ENCODE measurements at places on chromosomes 4 and X.

DNA sequence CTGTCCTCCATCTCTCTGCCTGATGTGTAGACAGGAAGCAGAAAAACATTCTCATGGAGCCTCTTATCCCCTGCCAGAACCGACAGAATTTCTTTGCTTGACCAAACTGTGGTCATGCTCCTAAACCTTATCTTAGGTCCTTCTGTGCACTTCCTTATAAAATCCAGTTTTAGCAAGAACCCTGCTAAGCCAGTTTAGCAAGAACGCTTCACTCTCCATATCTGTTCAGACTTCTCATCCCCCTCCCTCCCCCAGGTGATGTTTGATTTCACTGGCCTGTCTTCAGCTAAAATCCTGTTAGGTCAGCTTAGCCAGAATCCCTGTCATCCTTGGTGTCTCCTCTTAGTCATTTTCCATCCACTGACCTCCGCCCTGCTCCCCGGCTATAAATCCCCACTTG lies 1130.9 kb upstream of the PRKX start:
- no peak overlapping the region for H3K27ac ChIP-seq
- no peaks in the 10 kb centered on the region for H3K27me3 ChIP-seq
- no peak for DNase-seq
- H3K4me3 ChIP-seq, result no peak overlapping the region
- no peaks in the 10 kb centered on the region for H3K36me3 ChIP-seq
- no peaks in the 10 kb centered on the region for H3K4me1 ChIP-seq

DNA sequence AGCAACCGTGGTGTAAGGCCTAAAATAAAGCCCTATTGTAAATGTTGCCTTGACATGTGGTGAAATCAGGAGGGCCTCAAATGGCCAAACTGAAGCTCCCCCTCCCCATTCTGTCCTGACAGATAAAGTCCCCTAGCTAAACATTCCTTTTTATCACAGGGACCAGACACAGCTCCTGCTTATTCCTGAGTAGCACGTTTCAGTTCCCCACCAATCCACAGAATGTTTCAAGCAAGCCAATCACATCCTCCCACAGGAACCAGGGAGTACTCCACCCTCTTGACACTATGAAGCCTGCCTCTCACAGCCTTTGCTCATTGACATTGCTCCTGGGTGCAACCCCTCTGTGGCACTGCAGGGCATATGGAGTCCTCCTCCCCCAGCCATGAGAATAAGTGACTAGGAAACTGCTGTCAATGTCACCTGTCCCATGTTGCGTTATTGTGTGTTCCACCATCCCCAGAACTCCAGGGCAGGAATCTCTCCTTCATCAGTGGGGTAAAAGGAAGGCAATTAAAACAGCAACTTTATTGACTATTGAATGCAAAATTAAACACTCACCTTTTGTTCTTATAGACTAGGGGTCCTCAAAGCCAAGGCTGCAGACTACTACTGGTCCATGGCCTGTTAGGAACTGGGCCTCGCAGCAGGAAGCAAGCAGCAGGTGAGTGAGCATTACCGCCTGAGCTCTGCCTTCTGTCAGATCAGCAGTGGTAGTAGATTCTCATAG lies 128.1 kb downstream of the COL25A1 start:
- DNase-seq, result no peak
- no peaks in the 10 kb centered on the region for H3K4me1 ChIP-seq
- no peak overlapping the region for H3K27ac ChIP-seq
- no peak overlapping the region for H3K4me3 ChIP-seq
- no peaks in the 10 kb centered on the region for H3K36me3 ChIP-seq

DNA sequence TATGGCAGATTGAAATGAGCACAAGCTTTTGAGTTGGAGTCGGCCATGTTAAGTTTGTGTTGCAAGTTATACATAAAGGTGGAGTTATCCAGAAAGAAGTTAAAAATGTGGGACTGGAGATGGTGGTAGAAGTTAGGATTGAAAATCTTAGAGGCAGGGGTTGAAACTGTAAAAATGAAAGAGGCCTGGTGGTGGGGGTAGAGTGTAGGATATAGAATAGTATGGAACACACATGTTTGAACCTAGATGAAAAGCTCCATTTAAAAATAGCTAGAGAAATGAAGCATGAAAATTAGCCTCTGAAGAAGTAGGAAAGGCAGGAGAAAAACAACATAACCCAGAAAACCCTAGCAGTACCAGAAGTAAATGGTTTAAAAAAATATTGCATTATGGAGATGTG lies 131.8 kb upstream of the ENPEP start:
- no peaks in the 10 kb centered on the region for H3K36me3 ChIP-seq
- DNase-seq, result no peak
- no peaks in the 10 kb centered on the region for H3K27me3 ChIP-seq

GRCh38 chrX:48490661-48491060 lies 14.7 kb downstream of the FTSJ1 start:
- no peak for DNase-seq
- H3K4me3 ChIP-seq, result no peak overlapping the region

DNA sequence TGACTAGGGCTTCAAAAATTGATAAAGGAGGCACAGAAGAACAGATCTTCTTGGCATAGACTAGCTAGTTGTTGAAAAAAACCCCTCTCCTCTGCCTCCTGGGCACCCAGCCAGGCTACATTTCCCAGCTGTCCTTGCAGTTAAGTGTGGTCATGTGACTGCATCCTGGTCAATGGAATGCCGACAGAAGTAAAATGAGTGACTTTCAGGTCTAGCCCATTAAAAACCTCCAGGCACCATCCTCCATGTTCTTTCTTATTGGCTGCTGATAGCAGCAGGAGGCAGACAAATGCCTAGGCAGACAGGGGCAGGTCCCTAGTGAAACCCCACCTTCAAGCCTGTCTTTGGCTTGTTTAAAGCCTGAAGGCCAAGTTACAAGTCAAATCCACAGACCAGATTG lies 35.3 kb downstream of the ATXN3L start:
- H3K4me1 ChIP-seq, result no peaks in the 10 kb centered on the region
- H3K36me3 ChIP-seq, result no peaks in the 10 kb centered on the region
- H3K4me3 ChIP-seq, result no peak overlapping the region
- DNase-seq, result no peak

DNA sequence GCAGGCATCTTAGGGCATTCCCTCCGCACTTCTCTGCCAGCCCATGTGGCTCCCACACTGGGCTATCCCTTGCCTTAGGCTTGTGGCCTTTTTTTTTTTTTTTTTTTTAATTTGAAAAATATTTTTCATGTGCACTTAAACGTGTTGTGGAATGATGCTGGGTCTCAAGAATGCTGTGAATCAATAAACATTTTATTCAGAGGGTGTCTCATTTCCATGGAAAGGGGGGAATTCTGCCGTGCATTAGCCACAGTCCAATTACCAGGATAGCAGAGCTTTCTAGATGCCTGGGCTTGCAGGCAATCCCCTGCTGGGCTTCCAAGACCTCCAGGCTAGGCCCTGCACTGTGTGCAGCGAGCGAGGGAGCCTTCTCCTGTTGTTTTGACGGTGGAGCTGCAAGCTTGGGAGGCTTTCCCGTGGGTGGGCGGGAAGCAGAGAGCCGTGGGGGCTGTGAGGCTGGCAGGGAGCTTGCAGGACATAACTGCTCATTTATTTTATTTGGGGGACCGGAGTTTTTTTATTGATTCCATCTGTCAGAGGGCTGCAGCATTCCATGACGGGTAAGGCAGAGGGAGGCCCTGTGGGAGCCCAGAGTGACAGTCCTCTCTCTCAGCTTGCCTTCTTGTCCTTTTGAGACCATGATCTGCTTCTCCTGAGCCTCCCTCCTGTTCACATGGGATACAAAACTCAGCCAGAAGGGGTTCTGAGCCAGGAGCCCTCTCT lies 2.6 kb upstream of the CPZ start:
- H3K4me3 ChIP-seq, result no peak overlapping the region
- H3K4me1 ChIP-seq, result no peaks in the 10 kb centered on the region
- H3K27ac ChIP-seq, result no peak overlapping the region
- peaks cover 42% of the 10 kb centered on the region for H3K27me3 ChIP-seq
- no peak for DNase-seq
- H3K36me3 ChIP-seq, result no peaks in the 10 kb centered on the region

DNA sequence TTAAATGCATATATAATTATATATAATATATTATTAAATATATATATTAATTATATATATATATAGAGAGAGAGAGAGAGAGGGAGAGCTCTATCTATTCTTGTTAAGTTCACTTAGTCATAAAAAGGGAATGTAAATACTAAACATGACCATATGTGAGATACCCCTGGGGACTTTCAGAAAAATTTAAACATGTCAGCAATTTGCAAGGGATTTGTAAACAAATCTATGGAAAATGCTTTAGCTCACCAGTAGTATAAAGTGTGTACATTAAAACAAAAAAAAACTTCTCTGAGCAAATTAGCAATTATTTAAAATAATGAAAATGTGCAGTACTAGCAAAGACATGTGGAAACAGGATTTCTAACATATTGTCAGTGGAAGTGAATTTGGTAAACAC lies 1755.5 kb downstream of the PCDH19 start:
- no peak for DNase-seq
- H3K27me3 ChIP-seq, result no peaks in the 10 kb centered on the region
- H3K36me3 ChIP-seq, result no peaks in the 10 kb centered on the region
- no peaks in the 10 kb centered on the region for H3K4me1 ChIP-seq
- no peak overlapping the region for H3K4me3 ChIP-seq

- H3K4me1 ChIP-seq, result no peaks in the 10 kb centered on the region
- no peaks in the 10 kb centered on the region for H3K27me3 ChIP-seq
- DNase-seq, result no peak
- H3K36me3 ChIP-seq, result no peaks in the 10 kb centered on the region
- H3K27ac ChIP-seq, result no peak overlapping the region
Observed at GRCh38 chr4:182111586-182111985, 131.6 kb upstream of the TENM3 start.

DNA sequence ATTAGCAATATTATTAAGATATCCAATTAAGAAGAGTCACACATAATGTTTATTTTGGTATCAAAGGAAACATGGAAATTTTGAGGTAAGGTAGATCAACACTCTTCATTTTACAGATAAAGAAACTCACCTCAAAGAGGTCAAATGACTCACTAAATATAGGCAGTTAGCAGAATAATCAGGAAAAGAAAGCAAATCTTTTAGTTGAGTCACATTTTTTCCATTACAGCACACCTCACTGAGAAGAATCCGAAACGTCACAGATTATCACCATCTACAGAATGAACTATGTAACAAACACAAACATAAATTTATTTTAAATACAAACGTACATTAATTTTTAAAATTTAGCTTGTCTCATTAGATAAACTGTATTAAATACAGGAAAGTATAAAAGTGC lies 70.1 kb downstream of the TMEM47 start:
- H3K4me3 ChIP-seq, result no peak overlapping the region
- H3K27me3 ChIP-seq, result no peaks in the 10 kb centered on the region
- no peaks in the 10 kb centered on the region for H3K4me1 ChIP-seq
- DNase-seq, result no peak
- H3K36me3 ChIP-seq, result no peaks in the 10 kb centered on the region

DNA sequence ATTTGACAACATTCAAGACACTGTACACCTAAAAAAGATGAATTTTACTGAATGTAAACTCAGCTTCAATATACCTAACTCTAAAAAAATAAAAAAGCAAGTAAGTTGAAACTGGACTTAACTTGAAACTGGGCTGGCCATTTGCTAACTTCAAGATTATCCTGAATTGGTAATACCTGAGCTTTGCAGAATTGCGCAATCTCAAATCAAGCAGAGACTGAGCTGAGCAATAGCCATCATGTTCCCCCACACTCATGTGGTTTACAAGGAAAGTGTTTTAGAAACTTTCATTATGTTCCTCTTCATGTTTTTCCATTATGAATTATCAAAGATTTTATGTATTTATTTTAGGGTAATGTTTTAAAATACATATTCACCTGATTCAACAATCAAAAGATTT lies 38.7 kb downstream of the ANXA5 start:
- H3K4me3 ChIP-seq, result no peak overlapping the region
- no peak overlapping the region for H3K27ac ChIP-seq
- DNase-seq, result no peak
- no peaks in the 10 kb centered on the region for H3K4me1 ChIP-seq
- no peaks in the 10 kb centered on the region for H3K27me3 ChIP-seq

DNA sequence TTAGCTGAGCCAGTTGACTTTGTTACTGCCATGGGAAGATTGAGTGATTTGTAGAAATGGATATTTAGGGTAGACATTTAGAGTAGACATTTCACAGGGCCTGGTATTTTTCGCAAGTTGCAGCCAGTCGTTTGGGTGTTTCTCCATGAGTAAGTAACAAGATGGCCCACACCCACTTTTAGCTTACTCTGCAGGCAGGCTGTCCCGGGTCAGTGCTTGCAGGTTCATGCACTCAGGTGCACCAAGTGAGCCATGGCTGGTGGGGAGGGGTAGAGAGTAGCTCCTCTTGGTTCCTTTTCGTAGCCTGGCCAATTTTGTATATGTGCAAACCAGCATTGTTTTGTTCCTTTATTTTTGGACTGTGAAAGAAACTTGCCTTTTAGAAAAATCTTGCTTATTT lies 145.6 kb downstream of the POLA1 start:
- no peaks in the 10 kb centered on the region for H3K36me3 ChIP-seq
- no peak overlapping the region for H3K27ac ChIP-seq
- no peaks in the 10 kb centered on the region for H3K27me3 ChIP-seq
- no peaks in the 10 kb centered on the region for H3K4me1 ChIP-seq

DNA sequence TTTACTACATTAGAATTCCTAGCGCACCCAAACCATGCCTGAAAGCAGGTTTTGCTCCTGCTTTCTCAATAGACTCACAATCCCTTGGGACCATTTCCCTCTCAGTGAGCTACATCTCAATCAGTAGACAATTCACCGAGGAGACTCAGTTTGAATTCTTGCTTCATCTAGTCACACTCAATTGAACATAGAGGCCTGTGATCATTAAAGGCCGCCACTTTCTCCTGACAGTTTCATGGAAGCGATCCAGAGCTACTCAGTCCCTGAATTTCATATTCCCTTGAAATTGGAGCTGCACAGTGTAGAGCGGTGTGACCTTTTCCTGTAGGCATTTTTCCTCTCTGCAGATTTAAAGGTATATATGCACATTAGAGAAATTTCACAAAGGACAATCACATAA lies 193.9 kb upstream of the SPOCK3 start:
- H3K4me3 ChIP-seq, result no peak overlapping the region
- no peak for DNase-seq
- H3K36me3 ChIP-seq, result no peaks in the 10 kb centered on the region
- H3K27ac ChIP-seq, result no peak overlapping the region
- no peaks in the 10 kb centered on the region for H3K27me3 ChIP-seq

DNA sequence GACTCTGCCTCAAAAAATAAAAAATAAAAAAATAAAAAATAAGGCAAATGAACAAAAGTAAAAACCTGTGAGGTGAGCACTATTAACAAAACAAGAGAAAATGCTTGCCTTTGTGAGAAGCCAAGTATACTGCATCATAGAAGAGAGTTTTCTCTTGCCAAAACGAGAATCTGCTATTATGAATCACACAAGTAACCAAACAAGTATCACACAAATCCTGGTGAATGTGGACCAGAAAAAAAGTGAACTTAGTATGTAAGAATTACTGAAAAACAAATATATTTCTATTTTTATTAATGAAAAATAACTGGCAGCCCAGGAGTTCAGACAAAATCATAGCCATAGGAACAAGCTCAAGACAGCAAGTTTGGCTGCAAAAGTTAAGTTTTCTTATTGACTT lies 193.5 kb downstream of the PDGFC start:
- no peak overlapping the region for H3K27ac ChIP-seq
- DNase-seq, result no peak
- no peaks in the 10 kb centered on the region for H3K36me3 ChIP-seq
- H3K27me3 ChIP-seq, result no peaks in the 10 kb centered on the region
- no peaks in the 10 kb centered on the region for H3K4me1 ChIP-seq
